ENCODE measurements at places on chromosomes 4 and X.

DNA sequence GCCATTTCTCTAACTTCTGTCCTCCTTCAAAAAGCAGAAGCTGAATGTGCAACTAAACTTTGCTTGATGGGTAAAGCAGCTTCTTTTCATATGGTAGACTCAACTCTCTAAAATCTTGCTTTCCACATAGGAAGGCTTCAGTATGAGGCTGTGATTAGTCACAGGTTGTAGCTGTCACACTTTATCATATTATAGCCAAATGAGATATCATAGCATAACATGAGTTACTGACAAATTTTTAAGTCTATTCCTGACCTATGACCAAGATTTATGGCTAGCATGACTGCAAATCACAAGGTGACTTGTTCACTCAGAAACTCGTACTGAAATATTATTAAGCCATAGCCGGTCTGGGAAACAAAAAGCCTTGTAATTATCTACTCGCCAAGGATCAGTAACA lies 998.6 kb downstream of the RPA4 start:
- no peak for DNase-seq

DNA sequence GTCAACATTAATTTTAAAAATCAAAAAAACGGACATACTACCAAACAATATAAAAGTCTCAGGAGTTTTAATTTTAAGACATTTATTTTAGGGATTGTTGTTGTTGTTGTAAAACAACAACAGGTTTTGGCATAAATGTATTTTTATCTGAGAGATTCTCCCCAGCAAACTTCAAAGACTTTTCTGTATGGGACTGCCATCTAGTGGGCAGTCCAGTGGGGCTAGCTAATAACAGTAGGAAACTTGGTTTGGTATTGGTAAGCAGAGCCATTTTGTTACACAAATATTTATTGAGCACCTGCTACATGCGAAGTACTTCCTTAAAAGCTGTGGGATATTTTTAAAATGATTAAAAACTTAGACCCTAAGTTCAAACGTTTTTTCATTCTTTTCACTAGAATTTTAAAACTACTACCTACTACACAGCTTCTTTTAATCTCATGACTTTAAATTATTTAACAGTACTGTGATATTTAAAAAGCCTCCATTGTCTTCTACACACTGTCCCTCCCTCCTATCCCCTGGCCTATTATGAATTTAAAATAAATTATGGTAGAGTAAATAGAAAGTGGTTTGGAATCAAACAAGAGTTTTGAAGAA lies 1028.4 kb upstream of the INTU start:
- peak; percentile 37 for DNase-seq

- no peak for DNase-seq
These were observed 23.5 kb upstream of the TMEM165 start for GRCh38 chr4:55372259-55372658.

- DNase-seq, result no peak
These were observed 27.8 kb downstream of the CD99L2 start for GRCh38 chrX:150870487-150871340.

- DNase-seq, result no peak
These were observed 8.6 kb upstream of the CLDN24 start for GRCh38 chr4:183330841-183331240.

GRCh38 chr4:29046186-29046585 lies 1674.0 kb upstream of the PCDH7 start:
- DNase-seq, result no peak

DNA sequence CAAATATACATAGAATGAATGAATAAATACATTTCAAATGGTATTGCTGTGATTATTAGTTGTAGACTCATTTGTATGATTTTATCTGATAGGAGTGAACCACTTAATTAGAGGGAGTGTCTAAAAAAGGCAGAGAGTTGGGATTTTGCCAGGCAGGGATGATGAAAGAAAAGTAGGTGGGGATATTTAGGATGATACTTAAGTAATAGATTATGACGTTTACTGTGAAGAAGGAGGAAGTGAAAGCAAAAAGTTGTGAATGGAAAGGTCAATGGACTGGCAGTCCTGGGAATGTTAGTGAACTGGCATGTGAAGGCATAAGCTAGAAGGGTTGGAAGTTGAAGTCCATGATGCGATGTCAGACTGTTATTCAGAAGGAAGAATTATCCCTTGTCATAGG lies 917.1 kb downstream of the RAPGEF2 start:
- DNase-seq, result no peak

GRCh38 chr4:56744030-56744429 lies 62.9 kb upstream of the HOPX start:
- DNase-seq, result no peak

DNA sequence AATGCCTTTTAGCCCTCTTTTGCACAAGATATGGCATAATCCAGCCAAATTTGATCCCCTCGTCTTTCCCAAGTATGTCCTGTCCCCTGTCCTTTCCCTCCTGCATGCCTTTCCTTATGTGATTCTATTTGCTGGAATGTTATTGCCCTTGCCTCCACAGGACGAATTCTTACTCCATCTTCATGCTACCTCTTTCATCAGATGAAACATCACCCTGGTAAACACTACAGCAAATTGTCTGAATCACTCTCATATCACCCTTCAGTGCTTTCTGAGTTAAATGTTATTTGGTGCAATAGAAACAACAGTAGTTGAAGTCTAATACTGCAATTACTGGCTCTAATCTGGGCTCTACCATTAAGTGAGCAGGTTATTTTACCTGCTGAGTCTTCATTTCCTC lies 52.2 kb upstream of the FAT1 start:
- no peak for DNase-seq

- DNase-seq, result no peak
These were observed 19.0 kb downstream of the SLC2A9 start for GRCh38 chr4:10002278-10002677.

All from tibial artery (tissue), 4 donors.